Activated naive CD4-positive, alpha-beta T cell treated with anti-CD3 and anti-CD28 coated beads, Interleukin-2, amount 50 U/mL, for 16 hours (primary cell): ENCODE measurements at places on chromosomes 5 and 9.

DNA sequence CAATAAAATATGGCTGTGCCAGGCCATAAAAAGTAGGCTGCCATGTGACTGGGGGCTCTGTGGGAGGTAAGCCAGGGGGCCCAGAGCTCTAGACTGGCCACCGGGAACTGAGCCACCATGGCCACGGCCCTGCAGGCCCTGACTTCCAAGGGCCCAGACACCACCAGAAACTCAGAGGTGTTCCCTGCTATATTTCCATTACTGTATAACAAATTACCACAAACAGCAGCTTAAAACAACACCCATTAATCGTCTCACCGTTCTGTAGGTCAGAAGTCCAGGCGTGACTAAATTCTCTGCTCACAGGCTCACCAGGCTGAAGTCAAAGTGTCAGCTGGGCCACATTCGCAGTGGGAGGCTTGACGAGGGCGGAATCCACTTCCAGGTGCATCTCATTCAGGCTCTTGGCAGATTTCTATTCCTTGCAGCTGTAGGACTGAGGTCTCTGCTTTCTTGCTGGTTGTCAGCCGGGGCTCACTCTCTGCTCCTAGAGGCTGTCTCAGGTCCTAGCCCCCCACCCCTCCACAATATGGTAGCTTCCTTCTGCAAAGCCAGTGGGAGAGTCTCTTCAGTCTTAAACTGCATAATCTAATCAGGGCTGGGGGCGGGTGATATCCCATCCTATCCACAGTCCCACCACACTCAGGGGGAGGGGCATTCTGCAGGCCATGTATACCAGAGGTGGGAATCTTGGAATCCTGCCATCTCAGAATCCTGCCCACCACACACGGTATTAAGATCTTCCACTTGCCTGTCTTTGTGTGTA lies 125.4 kb downstream of the C5orf15 start:
- DNase-seq = no peak

DNA sequence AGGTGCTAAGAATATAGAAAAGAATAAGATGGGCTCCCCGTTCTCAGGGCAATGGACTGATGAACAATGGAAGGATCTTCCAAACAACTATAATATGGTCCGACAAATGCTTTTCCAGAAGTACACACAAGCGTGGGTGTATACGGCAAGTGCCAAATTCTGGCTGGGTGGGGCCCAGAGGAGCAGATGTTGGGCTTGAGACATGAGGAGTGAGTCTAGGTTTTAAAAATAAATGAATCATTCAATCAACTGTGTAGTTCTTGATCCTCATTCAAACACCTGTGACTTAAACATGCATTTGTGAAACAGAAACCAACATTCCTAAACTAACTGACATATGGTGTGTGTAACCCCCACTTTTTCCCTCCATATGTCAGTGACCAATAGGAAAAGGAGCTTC lies 47.9 kb downstream of the MFAP3 start:
- DNase-seq = no peak

GRCh38 chr5:947626-948471 lies 55.2 kb downstream of the TRIP13 start:
- DNase-seq = no peak

GRCh38 chr9:126532951-126533925 lies 80.5 kb upstream of the LMX1B start:
- DNase-seq = no peak

- DNase-seq = no peak
These were observed 373.4 kb upstream of the IRX4 start for GRCh38 chr5:2255915-2256690.

- no peak for DNase-seq
These were observed 206.2 kb downstream of the CEMIP2 start for GRCh38 chr9:71562140-71562539.

DNA sequence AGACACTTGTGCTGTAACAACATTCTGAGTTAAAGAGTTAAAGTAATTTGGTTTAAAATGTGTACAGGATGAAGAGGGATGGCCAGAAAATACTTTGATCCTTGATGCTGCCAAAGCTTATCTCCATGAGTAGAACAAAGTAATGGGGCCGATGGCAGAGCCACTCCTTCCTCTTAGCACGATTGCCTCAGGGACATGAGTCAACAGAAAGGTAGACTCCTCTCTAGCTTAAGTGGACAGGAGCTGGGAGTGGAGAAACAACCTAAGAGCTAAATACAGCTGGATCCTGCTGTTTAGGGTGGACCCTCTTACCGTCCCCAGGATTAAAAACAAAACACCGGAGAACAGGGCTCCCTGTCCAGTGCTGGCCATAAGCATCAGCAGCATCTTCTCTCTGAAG lies 267.3 kb downstream of the IRX1 start:
- no peak for DNase-seq

- no peak for DNase-seq
These were observed 146.8 kb downstream of the PRKACG start for GRCh38 chr9:68867066-68867465.

- DNase-seq = peak; percentile 24
These were observed 152.1 kb downstream of the FSTL4 start for GRCh38 chr5:133460172-133460758.

DNA sequence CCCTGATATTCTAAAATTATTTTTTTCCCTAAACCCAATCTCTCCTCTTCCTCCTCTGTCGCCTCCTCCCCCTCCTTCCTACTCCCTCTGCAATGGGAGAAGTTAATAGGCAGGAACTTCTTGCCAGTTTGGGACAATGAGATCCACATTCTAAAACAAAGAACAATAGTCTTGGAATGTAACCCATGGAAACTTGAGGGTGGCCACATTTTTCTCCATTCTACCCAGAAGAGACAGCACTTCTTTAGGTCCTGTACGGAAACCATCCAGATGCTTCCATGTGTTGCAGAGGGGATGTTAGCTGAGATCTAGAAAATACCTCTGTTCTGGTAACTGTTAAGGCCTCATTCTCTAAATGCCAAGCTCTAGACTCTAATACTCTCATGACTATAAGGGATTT lies 10.0 kb downstream of the SPARC start:
- DNase-seq = no peak

DNA sequence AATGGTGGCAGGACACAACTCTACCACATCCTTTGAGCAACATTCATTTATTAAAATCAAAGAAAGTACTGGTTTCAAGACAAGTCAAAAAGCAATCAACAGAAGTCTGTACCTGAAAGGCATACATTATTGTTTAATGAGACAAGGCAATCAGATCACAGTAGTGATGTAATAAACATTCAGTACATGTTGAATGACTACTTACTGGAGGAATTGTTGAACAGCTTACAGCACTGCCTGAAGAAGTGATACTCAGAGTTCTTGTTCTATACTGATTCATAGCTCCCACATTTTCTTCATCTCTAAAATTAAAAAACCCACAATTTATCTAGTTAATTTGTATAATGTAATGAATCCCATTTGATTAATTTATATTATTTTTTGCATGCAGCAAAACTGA lies 18.2 kb downstream of the RIOK2 start:
- DNase-seq = no peak

- no peak for DNase-seq
These were observed 116.7 kb downstream of the PHF2 start for GRCh38 chr9:93693129-93693528.

GRCh38 chr5:54721116-54721515 lies 203.6 kb downstream of the SNX18 start:
- DNase-seq = no peak

DNA sequence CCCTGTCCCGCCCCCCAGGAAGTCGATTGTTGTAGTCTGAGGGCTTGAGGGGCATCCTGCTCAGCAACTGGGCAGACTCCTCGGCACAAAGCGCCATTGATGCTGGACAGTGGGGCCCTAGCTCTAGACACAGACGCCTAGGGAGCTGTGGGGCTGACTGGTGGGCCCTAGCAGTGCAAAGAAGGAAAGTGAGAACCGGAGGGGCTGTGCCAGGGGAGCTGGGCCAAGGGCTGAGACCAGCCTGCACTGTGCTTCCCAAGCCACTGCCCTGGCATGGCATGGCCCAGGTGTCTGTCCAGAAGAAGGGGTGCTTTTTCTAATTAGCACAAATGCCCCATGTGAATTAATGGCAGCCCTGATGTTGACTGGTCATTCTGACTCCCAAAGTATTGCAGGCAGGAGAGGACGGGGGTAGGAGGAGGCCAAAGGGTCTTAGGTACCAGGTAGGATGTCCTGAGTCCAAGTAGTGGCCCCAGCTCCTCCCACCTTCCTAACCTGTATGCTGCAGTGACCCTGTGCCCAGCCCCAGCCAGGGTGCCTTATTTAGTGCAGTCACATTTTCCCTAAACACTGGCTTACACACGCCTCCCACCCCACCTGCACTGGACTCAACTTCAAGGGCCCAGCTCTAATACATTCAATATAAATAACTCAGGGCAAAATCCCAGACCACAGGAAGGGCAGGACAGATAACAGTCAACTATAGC lies 15.9 kb downstream of the TCF7 start:
- DNase-seq = no peak

- DNase-seq = no peak
These were observed 107.1 kb downstream of the OXCT1 start for GRCh38 chr5:41763081-41763480.

GRCh38 chr5:82072138-82072537 lies 100.3 kb downstream of the ATG10 start:
- DNase-seq = no peak

- no peak for DNase-seq
These were observed 127.8 kb upstream of the RAPGEF1 start for GRCh38 chr9:131867611-131868192.

DNA sequence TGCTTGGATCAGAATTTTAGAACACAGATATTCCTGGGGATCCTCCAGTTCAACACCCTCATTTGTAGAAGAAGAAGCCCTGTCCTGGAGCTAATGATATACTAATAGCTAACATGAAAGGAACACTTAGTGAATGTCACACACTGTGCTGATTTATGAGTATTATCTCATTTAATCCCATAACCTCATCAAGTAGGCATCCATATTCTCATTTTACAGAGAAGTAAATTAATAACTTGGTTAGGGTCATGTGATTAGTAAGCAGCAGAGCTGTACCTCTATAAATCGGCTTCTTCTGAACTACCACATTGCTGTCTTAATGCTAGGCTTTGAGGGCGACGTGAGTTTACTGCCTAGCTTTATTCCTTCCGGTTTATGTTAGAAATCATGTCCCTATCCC lies 6.0 kb downstream of the TTC23L start:
- no peak for DNase-seq

DNA sequence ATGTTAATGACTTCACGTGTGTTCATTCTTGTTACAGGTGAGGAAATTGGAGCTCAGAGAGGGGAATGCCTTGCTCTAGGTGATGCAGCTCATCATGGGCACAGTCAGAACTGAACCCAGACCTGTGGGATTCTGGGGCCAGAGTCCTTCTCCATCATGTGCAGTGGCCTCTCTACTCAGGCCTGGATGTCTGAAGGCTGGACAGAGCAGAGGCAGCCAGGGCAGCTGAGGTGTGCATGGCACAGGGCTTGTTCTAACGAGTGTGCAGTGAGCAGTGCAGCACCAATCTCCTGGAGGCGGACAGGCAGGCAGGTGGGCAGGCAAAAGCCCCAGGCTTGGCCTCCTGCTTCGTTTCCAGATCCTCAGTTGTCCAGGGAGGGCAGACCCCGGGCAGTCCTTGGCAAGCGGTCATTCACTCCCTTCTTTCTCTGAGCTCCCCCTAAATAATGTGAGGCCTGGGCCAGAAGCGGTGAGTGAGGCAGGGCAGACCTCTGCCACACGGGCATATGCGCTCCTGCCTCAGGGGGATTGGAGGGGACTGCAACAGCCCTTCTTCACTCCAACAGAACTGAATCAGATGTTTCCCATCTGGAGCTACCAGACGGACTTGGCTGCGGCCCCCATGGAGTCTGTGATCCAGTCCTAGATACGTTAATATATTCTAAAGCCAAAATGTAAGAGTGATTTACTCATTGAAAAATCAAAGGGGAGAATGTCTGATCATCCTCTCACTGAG lies 68.7 kb upstream of the FSTL4 start:
- no peak for DNase-seq

GRCh38 chr9:99140685-99141314 lies 35.9 kb downstream of the TGFBR1 start:
- peak; percentile 48 for DNase-seq

- no peak for DNase-seq
These were observed 317.6 kb downstream of the ARRDC3 start for GRCh38 chr5:91065496-91065895.

DNA sequence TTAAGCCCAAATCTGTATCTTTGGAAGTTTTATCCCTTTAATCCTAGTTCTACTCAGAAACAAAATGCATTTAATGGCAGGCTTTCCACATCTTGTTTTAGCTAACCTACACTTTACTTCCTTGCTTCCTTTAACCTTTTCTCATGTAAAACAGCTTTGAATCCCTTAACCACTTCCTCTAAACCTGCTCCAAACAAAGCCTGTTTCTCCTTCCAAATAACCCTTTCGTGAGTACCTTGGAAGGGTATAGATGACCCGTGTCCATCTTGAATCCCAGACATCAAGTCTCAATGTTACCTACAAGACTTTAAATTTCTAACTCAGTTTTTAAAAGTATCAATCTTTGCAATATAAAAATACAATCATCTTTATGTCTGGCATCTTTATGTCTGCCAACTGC lies 78.4 kb downstream of the DROSHA start:
- DNase-seq = no peak

- DNase-seq = no peak
These were observed 109.9 kb downstream of the CACNA1B start for GRCh38 chr9:137987244-137988030.

DNA sequence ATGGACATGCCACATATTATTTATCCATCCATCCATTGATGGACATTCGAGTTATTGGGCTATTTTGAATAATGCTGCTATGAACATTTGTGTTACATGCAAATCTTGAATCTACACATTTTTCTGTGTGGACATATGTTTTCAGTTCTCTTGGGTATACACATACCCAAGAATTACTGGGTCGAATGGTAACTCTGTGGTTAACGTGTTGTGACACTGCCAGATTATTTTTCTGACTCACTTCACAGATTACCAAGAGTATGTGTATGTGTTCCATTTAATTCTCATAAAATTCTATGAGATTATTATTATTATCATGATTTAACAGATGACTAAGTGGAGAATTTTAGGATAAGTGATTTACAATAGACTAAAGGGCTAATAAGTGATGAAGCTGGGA lies 26.7 kb downstream of the CYFIP2 start:
- DNase-seq = no peak

GRCh38 chr9:101516655-101517054 lies 17.0 kb upstream of the RNF20 start:
- no peak for DNase-seq

- peak; percentile 33 for DNase-seq
These were observed 35.3 kb upstream of the IQGAP2 start for GRCh38 chr5:76367623-76368371.

DNA sequence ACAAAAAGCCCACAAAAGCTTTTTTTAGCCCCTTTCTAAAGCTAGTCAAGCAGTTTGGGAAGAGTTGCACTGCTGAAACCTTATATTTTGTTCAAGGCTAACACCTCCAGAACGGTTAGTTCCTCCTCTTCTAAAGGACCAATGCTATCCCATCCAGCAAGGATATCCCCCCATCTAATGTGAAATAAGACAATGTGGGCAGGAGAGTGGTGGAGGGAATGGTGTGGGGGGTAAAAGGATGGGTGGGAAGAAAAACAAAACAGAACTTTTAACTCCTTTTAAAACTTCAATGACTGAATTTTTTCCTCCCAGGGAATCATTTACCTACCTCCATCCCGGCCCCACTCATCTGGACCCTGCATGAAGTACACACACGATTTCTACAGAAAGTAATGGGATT lies 21.2 kb downstream of the PTCH1 start:
- DNase-seq = no peak

- no peak for DNase-seq
These were observed 24.1 kb upstream of the OTP start for GRCh38 chr5:77662635-77663034.
